Glutamatergic neuron (in vitro differentiated cells): ENCODE measurements at places on chromosomes 16 and 17. TPM values are rescaled to one million over a fixed set of nuclear protein-coding genes. Genes with fewer than 3 reads are reported as not detected.
A peak's percentile ranks its signal among the peaks of the same experiment; 100 is the strongest.

Gene ZNF385C
- total RNA-seq: 1.5 TPM

Gene SLC6A4
- not detected for total RNA-seq

Gene UNC13D
- 2.4 TPM for total RNA-seq

Gene CCL14
- not detected for total RNA-seq

Gene EVI2B
- not detected for total RNA-seq

Gene ATAD5
- 6.4 TPM for total RNA-seq

Gene GPR142
- total RNA-seq: 20.7 TPM

Gene VAT1L
- total RNA-seq: 17.9 TPM

Gene NTN3
- total RNA-seq: 5.4 TPM

- no peak for DNase-seq
Observed at GRCh38 chr17:68981288-68981687, 26.1 kb upstream of the ABCA8 start.

GRCh38 chr17:81194941-81195901 is 27.5 kb downstream of the CEP131 start:
- DNase-seq: no peak

- DNase-seq: no peak
Observed at GRCh38 chr16:11240636-11241473, 15.1 kb downstream of the SOCS1 start.

DNA sequence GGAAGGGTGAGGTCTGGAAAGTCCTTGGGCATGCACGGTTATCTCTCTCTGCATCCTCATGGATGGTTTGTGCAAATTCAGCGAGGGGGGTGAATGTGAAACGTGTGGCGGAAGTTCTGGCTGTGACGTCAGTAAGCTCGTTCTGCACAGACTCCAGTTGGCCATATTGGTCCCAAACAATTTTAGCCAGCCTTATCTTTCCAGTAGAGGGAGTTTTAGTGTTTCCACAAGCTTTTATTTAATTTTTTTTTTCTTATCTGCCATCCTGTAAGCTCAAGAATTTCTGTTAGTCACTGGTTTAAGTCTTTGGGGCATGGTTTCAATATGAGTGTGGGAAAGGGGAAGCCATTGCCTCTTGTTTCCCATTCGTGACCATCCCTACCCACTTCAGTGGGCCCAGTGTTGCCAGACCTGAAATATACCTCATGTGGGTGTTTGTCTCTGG is 39.0 kb downstream of the HLF start:
- DNase-seq: no peak

GRCh38 chr16:50604610-50605009 is 56.4 kb downstream of the NKD1 start:
- DNase-seq: no peak

- DNase-seq: no peak
Observed at GRCh38 chr16:26102369-26102768, 410.6 kb downstream of the HS3ST4 start.

DNA sequence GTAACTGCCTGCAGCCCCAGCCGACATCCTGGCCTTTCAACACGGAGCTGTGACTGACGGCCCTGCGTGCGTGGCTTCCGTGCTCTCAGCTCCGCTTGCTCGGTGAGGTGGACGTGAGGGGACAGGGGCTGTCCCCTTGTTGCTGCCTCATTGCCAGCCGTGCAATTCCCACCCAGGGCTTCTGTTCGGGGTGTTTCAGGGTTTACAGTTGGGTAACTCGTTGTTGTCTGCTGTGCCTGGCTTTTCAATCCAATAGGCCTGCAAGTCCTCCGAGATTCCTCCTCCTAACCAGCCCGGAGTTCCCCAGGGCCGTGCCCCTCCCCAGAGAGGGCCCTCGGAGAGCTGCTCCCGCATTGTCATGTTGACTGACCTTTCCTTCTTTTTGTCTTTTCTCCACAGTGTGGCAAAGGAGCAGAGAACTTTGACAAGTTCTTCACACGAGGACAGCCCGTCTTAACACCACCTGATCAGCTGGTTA is 31.4 kb upstream of the CACNG5 start:
- DNase-seq: no peak

DNA sequence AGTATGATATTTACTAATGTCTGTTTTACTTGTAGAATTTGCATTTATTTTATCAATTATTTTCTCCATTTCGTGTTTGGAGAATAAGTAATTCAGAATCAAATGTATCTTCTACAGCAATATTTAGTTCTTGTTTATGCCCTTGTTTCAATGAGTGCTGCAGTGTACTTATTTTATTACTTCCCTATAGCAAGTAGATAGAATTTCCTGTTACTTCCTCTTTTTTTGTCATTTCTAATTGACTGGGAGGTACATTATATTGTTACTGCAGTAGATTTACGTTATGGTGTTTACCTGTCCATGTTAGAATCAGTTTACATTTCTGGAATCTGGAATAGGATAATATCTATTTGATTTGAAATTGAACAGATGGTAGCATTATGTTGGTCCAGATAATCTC is 71.2 kb downstream of the OMG start:
- DNase-seq: no peak

- no peak for DNase-seq
Observed at GRCh38 chr17:70955441-70955840, 786.1 kb downstream of the KCNJ2 start.

GRCh38 chr17:55458287-55458900 is 36.8 kb upstream of the MMD start:
- DNase-seq: no peak

DNA sequence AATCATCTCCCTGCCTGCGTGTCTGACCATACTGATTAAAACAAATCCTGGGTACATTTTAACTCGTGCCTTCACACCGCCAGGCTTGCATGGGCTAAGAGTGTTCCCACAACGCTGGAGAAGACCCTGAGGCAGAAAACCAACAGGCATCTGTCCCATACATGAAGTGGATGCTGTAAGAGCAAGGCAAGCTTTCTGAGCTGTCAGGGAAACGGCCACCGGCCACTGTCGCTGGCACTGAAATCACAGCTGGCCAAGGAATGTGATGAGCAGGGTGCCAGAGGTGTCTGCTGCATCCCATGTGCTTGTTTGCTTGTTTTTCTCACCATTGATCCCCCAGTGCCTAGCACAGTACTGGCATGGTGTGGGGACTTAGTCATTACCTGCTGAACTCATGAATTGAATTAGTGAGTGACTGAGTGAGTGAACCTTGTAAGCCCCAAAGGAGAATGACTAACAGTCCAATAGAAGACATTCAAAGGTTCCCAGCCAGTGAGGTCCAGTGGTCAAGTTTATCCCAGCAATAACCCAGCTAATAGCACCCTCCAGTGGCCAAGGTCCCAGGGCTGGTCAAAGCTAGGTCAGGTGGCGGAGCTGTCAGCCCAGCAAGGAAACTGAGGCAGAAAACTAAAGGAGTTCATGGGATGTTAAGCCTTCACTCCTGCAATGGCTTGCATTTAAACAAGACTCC is 92.7 kb upstream of the CDH5 start:
- no peak for DNase-seq

DNA sequence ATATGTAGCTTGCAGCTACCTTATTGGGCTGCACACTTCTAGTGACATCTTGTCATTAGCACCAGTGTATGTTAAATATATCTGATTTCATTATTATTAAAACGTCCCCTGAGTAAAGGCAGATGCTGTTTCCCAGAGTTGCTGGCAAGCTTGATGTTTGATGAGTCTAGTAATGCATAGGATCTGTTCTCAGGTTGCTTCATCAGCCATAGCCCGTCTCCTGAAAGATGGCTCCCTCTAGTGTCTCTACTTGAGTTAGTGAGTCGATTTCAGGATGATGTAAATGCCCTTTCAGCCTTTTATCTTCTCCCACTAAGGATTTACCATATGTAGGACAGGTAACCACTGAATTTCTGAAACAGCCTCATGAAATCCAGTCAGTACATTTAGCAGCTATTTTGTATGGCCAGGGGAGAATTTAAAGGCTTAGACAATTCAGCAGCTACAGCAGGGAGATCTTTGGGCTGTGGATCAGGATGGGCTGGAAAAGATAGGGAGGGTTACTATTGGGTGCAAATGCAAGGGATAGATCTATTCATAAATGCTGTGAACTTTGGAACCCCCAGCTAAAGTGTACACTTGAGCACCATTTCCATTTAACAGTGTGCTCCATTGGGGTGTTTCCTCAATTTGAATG is 376.3 kb downstream of the CNTNAP4 start:
- no peak for DNase-seq

DNA sequence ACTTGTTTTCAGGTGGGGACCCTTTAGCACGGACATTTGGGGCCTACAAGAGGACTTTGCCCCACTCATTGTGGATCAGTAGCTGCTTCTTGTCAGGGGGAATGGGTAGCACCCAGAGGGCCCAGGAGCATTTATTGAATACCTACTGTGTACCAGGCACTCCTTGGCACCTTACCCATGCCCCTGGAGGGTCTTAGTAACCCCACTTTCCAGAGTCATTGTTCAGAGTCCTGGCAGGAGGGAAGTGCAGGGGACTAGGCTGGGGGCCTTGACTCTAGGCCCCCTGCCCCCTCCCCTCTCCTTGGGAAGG is 21.0 kb upstream of the CIBAR2 start:
- DNase-seq: no peak

DNA sequence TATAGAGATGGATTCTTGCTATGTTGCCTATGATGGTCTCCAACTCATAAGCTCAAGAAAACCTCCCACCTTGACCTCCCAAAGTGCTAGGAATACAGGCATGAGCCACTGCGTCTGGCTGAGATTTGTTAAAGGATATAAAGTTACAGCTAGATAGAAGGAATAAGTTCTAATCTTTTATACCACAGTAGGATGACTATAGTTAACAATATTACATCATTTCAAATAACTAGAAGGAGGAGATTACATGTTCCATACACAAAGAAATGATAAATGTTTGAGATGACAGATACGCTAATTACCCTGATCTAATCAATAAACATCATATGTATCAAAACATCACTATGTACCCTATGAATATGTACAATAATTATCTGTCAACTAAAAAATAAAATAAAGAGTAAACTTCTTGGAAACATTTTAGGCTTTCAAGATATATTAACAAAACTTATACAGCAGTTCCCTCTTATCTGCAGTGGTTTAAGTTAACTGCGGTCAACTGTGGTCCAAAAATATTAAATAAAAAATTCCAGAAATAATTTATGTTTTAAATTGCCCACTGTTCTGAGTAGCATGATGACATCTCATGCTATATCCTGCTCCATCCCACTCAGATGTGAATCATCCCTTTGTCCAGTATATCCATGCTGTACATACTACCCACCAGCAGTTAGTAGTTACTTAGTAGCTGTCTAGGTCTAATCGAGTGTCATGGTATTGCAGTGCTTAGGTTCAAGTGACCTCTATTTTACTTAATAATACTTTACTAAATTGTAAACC is 129.2 kb upstream of the NACA2 start:
- DNase-seq: no peak

DNA sequence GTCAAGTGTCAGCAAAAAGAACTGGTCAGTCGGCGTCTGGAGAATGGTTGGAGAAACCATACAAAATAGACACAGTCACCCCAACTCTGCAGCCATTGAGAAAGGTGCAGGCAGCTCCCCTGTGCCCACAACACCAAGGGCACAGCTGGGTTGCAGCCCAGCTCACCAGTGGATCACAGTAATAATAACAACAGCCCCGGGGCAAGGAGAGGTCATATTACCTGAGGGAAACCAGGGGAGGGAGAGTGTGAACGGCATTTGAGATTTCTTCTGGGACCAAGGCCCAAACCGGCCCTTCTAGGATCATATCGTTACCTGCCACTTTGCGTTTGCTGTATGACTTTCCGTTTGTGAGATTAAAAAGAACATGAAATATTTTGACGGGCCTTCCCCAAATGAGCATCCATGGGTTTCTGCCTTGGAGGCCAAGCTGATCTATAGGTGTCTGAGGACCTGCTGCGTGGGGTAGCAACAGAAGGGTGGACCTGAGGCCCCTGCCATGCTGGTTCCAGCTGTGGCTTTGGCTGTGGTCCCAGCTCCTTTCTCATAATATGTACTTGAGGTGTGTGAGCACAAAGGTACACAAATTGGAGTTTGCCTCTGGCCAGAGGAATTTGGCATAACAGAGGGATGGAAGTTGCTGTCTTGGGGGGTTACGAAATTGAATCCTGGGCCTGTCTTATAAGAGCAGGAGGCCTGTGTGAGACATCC is 154.6 kb downstream of the CMIP start:
- DNase-seq: no peak

DNA sequence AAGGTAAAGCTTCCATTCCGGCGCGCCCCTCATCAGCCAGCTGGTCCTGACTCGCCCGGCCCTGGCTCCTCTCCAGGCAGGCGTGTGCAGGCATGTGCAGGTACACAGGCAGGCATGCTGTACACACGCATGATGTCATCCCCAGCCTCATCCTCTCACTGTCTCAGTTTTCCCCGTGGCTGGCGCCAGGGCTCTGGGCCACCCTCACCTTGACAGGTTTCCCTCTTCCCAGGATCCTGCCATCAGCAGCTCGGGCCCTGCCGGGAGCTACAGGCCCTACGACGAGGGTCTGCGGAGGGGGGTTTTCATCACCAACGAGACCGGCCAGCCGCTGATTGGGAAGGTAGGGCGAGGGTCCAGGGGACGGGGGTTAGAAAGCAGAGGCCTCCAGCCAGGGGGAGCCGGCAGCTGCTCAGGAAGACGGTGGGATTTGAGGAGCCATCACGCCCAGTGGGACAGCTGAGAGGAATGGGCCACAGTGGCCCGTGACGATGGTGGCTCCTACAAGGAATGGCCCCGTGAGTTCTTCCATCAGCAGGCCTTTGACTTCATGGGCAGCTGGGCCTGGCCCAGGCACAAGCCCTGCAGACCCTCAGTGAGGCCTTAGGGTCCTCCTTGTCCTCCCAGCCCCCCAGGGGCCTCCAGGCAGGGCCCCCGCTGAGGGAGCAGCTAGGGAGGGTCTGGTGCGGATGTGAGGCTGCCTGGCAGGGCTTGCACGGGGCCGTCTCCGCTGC is 8.5 kb downstream of the GAA start:
- DNase-seq: no peak

DNA sequence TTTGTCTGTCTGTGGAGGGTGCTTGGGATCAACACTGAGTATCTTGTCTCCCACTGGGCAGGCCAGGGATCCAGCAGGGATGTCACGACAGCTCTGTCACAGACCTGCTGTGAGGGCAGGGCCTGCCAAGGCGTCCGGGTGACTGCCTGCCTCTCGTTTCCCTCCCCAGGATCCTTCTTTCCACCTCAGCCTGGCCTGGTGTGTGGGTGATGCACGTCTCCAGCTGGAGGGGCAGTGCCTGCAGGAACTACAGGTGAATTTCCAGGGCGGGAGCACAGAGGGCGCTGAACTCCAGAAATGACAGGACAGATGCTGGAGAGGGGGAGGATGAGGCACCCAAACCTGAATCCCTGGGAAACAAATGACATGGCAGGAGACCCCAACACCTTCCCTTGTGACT is 6.8 kb upstream of the MMP15 start:
- DNase-seq: peak; percentile 56

GRCh38 chr16:152141-153128 is at the start of gene HBZ:
HBZ (plus strand) TSS chr16:152644; CDS start chr16:152910, 266 bp downstream.
- DNase-seq: no peak

DNA sequence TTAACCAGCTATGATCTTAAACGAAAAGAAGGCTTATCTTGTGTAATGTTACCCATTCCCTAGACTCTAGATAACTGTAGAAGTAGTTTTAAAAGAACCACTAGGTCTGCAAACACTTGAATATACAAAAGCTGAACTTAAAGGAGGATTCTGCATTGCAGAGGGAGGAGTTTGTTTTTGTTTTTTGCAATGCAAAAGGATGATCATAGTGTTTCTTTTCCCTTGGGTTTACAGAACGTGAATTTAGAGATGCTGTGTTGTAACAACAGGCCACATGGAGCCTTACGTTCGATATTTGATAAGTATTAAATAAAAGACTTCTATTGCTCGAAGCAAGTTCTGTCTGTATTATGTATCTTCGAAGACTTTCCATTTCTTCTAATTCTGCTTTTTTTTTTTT is 77.6 kb downstream of the CHD9 start:
- no peak for DNase-seq
